ENCODE measurements at places on chromosomes 1 and 21.

- no peak for DNase-seq
Observed at GRCh38 chr1:53587252-53587988, 128.2 kb downstream of the DMRTB1 start.

DNA sequence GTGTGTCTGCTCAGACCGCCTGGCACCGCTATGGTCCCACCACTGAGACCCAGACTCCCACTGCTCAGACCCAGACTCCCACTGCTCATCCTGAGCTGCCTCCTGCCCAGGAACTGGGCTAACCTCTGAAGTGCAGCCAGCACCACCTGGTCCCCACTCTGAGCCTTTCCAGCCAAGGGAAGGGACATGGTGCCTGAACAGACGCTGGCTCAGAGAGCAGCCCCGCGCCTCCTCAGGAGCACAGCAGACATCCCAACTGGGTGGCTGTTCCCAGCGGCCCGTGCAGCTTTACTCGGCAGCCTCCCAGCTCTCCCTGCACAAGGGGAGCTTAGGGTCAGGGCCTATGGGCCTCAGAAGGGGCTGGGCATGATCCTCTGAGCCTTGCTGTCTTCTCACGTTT, 27.8 kb upstream of the CNTN2 start:
- DNase-seq, result no peak

DNA sequence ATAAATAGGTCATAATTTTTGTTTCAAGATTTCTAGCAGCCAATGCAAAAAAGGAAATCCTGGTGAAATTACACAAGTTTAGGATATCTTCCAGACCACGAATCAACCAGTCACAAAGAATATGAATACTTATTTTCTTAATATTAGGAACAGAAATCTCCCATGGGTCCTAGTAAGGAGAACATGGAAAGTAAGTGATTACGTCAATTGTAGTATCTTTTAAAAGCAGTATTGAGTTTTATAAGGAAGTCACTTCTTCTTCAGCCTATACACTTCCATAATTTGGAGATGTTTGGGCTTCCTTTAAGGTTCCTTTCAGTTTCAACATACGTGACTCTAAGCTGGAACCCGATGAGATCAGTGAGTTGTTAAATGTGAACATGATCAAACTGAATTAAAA, 534.5 kb downstream of the USP25 start:
- DNase-seq, result no peak

DNA sequence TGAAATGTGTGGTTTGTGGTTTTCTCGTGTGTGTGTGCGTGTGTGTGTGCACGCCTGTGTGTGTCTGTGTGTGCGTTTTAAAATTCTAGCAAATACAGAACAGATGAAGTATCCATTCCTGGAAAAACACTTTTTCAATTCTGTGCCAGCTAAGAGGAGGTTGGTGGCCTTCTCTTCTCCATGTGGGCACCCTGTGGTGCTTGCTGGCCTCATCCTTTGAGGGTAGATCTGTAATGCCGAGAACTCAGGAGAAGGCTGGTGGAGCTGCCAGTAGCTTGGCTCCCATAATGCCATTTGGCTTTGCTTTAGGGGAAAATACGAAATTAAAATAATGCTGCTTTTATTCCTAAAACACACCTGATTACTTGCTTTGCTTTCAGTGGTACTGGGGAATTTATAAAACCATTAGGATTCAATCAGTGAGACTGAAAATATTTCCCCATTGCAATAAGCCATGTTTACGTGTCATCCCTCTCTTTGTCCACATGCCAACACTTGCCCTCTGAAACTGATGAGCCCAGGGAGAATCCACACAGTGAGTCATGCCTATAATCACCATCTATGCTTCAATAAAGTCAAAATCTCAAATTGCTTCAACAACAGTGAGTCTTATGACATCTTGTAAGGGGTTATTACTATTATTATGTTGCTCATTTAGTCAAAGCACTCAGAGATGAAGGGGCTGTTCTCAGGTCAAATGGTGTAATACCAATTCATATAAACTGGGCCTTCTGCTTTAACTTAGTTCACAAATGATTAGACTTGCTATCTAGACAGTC, 39.2 kb downstream of the ABCA4 start:
- DNase-seq, result no peak

GRCh38 chr1:200707116-200707515, 31.6 kb upstream of the CAMSAP2 start:
- DNase-seq, result no peak

GRCh38 chr1:235293322-235293942, 34.5 kb downstream of the ARID4B start:
- no peak for DNase-seq

DNA sequence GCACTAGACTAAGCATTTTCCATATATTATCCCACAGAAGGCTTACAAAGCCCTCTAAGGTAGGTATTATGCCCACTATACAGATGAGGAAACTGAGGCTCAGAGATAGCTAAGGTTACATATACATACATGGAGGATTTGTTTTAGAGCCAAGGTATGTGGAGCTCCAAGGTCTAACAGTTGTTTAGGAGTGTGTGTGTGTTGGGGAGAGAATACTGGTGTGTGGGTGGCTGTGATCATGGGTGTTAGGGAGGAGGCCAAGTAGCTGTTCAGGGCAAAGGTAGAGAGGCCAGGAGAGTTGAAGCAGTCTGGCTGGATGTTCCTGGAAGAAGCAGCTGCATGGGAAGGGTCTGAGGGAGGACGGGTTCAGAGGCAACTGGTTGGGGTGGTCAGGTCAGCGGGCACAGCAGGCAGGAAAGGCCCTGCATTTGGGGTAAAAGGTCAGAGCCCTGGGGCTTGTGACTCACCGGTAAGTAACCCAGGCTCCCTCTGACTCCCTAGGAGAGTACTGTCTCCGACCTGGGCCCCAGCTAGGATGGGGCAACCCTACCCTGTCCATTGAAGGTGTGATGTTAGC, 5.1 kb upstream of the LDLRAP1 start:
- DNase-seq, result no peak

- no peak for DNase-seq
Observed at GRCh38 chr1:89261926-89262515, 10.6 kb downstream of the GBP5 start.

DNA sequence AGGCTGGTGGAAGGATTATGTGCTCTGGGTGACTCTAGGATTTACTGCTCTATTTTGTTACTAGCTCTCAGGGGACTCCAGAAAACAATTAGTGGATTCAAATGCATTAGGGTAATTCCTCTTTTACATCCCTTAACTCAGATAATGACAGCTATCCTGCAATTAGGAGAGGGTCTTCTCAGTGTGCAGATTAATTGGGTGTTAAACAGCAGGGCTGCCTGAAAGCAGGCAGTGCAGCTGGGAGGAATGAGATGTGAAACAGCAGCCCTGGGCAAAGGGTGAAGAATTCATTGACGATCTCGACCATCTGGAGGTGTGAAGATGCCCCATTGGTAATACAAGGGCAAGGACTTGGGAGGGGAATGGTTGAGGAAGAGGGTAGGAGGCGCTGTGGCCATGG, 66.1 kb downstream of the HTR6 start:
- DNase-seq, result no peak

GRCh38 chr1:89715677-89716076, 82.8 kb downstream of the LRRC8C start:
- no peak for DNase-seq

- DNase-seq, result no peak
Observed at GRCh38 chr1:206685769-206686477, 1.2 kb downstream of the MAPKAPK2 start.

GRCh38 chr1:161843156-161843555, 77.0 kb downstream of the ATF6 start:
- DNase-seq, result no peak

DNA sequence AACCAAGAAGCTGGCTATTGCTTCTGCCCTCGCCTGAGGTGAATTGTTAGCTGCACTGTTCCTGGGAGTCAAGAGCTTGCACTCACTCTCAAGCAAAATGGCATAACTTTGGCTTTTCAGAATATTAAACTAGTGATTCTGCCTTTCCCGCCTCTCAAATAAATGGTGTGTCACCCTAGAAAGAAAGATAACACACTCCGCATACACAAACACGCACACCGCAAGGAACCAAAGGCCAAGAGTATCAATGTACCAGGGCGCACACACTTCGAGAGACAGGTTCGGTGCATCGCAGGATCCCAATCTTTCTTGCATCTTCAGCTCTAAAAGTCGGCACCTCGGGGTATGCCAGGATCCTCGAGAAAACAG, 470 bp upstream of the RTCA start:
- no peak for DNase-seq

DNA sequence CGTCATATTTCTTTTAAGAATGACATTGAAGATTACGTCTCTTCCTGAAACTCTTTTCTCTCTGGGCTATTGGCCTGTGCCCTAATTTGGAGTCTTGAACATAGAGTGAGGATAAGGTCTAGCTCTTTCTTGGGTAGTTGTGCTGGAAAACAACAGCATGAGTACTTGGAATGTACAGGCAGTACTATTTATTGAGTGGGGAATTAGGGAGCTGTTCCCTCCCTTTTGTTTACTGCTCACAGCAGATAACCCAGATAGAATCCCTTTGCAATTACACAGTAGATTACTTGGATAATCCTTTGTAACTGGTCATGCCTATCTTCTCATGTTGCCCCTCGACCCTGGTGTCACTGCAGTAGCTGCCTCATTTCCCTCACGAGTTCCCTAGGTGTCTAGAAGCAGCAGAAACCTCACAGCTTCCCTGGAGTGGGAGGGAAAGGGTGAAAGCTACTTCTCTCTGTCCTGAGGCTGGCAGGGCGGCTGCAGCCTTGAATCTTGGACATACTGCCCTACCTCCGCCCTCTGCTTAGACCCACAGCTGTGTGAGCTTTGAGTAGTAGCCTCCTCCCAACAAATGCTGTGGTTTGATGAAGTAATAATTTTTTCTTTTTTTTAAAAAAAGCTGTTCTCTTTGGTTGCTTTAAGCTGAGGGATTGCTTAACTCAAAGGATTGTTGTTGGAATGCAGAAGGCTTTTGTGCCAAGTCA, 70.6 kb downstream of the FGGY start:
- DNase-seq, result no peak

DNA sequence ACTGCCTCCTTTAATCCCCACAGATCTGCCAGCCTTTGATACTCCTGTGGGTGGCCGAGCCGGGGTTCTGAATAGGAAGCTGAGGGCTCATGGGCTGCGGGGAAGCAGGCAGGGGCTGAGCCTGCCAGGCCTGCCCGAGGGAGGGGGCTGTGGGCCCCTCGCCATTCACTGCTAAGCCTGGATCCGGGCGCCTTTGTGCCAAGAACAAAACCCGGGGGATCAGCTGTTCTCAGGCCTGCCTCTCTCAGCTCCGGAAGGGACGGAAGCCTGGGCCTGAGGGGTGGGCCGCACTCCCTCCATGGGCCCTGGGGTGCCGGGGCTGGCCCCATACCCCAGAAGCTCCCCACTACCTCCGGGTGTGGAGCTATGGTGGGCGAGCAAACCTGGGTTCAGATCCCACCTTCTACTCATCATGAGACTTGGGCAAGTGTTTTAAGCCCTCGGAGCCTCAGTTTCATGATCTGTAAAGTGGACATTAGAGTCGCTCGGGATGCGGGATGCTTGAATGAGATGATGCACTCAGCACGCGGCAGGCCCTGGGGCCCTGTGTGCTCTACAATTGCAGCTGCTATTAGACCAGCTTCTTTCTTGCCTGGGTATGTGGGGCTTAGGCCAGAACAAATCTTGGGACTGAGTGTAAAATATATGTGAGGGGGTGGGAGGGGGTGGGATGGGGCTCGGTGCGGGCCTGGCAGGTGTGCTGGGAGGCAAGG, 19.2 kb upstream of the EPHA2 start:
- DNase-seq, result no peak

GRCh38 chr1:160874935-160875334, 10.0 kb downstream of the ITLN1 start:
- DNase-seq, result no peak

DNA sequence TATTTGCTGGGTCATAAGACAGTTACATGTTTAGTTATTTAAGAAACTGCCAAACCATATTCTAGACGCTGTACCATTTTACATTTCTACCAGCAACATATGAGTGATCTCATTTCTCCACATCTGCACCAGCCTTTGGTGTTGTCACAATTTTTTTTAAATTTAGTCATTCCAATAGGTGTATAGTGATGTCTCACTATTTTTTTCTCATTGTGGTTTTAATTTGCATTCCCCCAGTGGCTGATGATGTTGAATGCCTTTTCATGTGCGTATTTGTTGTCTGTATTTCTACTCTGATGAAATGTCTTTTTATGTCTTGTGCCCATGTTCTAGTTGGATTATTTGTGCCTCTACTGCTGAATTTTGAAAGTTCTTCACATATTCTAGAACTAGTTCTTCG, 38.4 kb downstream of the NFASC start:
- DNase-seq, result no peak

GRCh38 chr1:231384696-231385415, 37.2 kb downstream of the EGLN1 start:
- no peak for DNase-seq

- no peak for DNase-seq
Observed at GRCh38 chr1:110967256-110967655, 3.5 kb upstream of the LRIF1 start.

GRCh38 chr1:145690587-145691558, 16.3 kb downstream of the PDZK1 start:
- no peak for DNase-seq

DNA sequence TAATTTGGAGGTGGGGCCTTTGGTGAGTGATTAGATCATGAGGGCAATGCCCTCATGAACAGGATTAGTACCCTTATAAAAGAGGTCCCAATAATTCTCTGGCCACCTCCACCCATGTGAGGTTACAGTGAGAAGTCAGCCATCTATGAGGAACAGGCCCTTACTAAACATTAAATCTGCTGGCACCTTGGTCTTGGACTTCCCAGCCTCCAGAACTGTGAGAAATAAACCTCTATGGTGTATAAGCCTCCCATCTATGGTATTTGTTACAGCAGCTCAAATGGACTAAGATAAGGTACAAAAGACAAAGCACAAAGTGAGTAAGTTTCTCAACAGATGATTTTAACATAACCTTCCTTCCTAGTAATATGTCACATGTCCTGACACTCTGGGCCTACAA, 22.3 kb downstream of the NRIP1 start:
- DNase-seq, result no peak

- no peak for DNase-seq
Observed at GRCh38 chr21:34337741-34338140, 26.1 kb upstream of the KCNE2 start.

GRCh38 chr1:117097443-117097842, 24.1 kb downstream of the TRIM45 start:
- DNase-seq, result no peak

- DNase-seq, result no peak
Observed at GRCh38 chr1:1302006-1302430, 5.7 kb downstream of the ACAP3 start.

- DNase-seq, result no peak
Observed at GRCh38 chr1:32786856-32787255, 30.3 kb downstream of the YARS1 start.

- DNase-seq, result no peak
Observed at GRCh38 chr1:30934613-30935012, 26.1 kb upstream of the SDC3 start.

- no peak for DNase-seq
Observed at GRCh38 chr1:21297975-21298374, 7.7 kb upstream of the ECE1 start.

All from activated CD4-positive, CD25-positive, alpha-beta regulatory T cell treated with anti-CD3 and anti-CD28 coated beads, Interleukin-2, amount 50 U/mL, for 16 hours (primary cell).